Thyroid gland (tissue), 4 donors: ENCODE measurements at places on chromosomes 16 and 17.

DNA sequence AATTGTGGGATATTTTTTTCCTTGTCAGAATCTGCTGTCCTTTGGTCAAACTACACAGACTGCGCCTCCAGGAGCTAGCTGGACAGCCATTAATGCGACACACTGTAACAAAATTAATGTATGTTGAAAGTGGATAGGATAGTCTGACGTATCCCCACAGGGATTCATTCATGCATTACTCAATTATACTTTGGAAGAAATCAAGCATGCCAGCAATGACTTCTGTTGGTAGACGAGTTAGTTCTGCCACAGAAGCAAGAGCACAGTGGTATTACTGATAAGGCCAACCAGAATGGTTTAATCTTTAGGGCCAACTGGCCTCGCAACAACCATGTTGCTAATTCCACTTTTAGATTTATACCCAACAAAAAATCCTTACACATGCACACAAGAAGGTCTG lies 106.4 kb upstream of the TOB1 start:
- no peak for DNase-seq

GRCh38 chr17:67246653-67247415 lies 1.8 kb upstream of the HELZ start:
- DNase-seq: peak; percentile 87

DNA sequence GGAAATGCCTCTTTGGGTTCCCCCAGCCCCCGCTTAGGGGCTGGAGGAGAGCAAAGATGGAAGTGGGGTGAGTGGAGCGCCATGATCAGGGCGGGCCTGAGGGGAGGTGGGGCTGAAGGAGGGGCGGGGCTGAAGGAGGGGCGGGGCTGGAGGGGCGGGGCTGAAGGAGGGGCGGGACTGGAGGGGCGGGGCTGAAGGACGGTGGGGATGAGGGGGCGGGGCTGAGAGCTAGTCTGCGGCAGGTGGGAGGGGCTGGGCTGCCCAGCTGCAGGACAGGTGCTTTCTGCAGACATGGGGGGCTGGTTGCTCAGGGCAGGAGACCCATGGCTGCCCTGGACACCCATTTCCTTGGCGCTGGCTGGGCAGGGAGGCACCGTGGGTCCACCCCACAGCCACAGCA lies 39.1 kb upstream of the PABPN1L start:
- DNase-seq: no peak

GRCh38 chr17:77884019-77884418 lies 74.5 kb upstream of the TNRC6C start:
- no peak for DNase-seq

DNA sequence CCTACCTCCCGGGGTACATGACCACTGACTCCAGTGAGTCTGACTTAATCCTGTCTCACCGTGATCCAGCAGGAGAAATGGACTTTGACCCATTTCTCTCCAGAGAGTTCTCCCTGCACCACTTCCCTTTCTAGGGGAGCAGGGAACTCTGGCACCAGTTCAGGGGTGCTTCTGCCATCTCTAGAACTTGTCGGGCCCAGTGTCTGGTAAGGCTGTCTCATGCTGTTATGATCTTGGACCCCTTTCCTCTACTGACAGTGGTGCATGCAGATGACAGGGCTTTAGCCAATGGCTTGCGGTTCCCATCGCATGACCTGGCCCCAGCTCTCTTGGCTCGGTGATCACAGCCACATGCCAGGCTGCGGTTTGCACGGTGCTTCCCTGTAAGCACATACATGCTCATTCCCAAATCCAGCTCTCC lies 62.0 kb downstream of the SLC39A11 start:
- DNase-seq: no peak

GRCh38 chr17:5719976-5720375 lies 135.7 kb upstream of the NLRP1 start:
- DNase-seq: no peak

GRCh38 chr17:82015311-82015971 lies 7.2 kb downstream of the CENPX start:
- no peak for DNase-seq

DNA sequence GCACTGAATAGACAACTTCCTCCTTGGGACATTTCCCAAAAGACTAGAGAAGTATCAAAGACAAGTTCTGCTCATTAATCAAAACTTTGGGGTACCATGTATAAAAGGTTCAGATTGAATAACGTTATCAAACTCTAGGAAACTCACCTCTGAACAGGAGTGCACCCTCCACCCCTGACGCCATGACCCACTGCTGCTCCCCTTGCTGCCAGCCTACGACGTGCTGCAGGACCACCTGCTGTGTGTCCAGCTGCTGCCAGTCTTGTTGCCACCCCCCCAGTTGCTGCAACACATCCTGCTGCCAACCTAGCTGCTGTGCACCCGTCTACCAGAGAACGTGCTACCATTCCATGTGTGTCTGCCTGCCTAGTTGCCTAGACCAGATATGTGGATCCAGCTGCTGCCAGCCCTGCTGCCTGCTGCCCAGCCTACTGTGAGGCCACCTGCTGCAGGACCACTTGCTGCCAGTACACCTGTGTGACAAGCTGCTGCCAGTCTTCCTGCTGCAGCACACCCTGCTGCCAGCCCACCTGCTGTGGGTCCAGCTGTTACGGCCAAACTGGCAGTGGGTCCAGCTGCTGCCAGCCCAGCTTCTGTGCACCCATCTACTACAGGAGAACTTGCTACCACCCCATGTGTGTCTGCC lies 13.8 kb upstream of the KRTAP9-2 start:
- DNase-seq: no peak

GRCh38 chr17:46940692-46941404 lies 17.9 kb downstream of the GOSR2 start:
- peak; percentile 66 for DNase-seq

GRCh38 chr16:22165508-22166285 lies 3.4 kb downstream of the SDR42E2 start:
- DNase-seq: no peak

DNA sequence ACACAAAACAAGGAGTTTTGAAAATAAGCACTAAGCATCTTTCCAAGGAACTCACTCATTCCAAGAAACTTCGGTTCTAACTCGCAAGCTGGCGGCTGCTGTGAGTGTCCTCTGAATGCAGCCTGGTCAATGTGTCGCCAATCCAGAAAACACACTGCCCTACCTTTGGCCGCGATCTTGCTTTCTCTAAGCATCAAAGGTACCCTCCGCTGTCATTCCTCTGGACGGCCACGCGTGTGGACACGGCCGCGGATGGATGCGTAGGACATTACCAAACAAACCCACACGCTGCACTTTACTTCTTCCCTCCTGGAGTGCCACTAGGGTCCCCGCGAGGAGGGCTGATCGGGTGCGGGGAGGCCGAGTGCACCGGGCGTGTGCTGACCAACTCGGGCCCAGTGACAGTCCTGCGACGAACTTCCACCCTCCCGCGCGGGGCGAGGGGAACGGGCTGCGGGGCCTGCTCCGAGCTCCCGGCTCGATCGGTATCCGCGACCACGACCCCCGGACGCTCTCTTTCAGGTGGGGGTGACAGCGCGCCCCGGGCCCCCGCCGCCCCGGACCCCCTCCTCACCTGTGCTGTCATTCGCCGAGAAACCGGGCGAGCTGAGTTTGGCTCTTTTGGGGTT lies 1.1 kb downstream of the CREBBP start:
- peak; percentile 53 for DNase-seq

GRCh38 chr16:85582229-85582991 lies 30.7 kb upstream of the GSE1 start:
- DNase-seq: peak; percentile 71

DNA sequence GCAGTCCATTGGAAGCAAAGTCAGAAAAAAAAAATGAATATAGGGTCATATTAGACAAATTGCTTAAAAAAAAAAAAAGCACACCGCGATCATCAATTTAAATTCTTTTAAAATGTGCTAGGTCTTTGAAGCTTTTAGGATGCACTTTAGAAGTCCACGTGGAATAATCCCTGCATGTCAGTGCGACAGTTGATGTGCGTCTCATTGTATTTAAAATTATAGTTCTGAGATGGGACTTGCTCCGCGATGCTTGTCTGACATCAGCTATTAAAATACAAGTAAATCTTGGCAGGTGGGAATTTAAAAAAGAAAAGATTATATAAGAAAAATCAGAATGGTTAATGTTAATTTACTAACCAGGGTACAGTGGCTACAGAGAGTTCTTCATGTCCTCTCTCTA lies 105.2 kb downstream of the RBFOX1 start:
- no peak for DNase-seq

DNA sequence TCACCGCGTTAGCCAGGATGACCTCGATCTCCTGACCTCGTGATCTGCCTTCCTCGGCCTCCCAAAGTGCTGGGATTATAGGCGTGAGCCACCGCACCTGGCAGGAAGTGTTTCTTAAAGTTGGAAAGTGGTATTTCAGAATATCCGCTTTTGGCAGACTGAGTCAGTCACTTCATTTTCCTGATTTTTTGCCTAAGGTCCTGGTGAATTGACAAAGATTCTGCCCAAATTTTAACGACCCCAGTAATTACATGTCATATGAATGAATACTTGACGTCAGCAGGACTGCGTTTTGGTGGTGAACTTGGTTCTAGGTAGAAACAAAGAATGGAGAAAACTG lies 4.5 kb upstream of the BRCA1 start:
- no peak for DNase-seq

DNA sequence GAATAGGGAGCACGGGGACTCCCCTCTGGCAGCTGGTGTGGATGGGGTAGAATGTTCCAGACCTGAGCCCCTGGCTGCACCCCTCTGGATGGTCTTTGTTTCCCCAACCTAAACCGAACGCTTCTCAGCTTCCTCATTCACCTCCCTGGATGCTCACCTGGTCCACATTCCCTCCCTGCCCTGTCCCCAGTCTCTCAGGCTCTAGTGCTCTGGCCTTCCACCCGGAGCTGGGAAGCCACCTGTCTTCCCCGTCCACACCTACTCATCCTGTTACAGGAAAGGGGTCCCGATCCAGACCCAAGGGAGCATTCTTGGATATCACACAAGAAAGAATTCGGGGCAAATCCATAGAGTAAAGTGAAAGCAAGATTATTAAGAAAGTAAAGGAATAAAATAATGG lies 73.5 kb downstream of the CYLD start:
- DNase-seq: no peak

DNA sequence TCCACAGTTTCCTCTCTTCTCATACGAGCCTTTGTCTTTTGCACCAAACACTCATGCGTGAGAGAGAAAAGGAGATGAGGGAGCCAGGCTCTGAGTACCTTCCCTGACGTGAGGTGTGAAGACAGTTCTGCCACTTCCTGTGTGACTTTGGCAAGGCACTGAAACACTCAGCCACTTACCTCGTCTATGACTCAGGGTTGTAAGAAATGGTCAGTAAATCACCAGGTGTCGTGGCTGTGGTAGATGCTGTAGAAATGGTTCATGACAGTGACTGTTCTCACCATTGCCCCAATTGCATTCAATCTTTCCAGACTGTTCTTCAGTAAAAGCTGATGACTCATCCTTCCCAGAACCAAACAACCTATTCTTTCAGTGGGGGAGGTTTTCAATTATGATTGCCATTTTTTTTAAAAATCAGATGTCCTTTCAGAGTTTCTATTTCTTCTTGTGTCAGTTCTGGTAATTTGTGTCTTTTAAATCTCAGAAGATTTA lies 49.2 kb upstream of the CBFA2T3 start:
- DNase-seq: no peak

GRCh38 chr17:499951-500461 lies 147.4 kb upstream of the RPH3AL start:
- no peak for DNase-seq

GRCh38 chr17:64718058-64718457 lies 56.0 kb upstream of the SMURF2 start:
- DNase-seq: peak; percentile 74

GRCh38 chr17:67221062-67221998 lies 23.7 kb downstream of the HELZ start:
- DNase-seq: peak; percentile 47

DNA sequence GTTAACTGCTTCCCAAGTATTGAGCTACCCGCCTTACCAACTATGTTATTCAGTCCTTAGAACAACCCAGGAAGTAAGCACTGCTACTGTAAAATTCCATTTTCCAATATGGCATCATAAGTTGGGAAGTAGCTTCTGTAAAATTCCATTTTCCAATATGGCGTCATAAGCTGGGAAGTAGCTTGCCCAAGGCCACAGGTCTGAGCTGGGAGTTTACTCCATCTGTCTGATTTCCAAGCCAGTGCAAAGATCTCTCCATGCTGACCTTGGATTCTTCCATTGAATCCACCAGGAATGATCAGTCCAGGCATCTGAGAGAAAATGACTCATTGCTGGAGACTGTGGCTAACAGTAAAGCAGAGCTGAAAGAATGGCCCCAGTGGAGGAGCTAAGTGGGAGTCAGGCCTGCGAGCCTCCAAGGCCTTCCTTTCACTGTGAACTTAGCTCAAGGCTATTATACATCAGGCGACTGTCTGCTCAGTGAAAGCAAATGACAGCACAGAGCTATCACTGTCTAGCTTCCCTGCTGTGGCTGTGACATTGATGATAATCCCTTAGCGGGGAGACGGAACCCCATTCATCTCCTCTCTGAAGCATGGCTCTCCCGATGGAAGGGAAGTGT lies 430.4 kb downstream of the HAPSTR1 start:
- no peak for DNase-seq

DNA sequence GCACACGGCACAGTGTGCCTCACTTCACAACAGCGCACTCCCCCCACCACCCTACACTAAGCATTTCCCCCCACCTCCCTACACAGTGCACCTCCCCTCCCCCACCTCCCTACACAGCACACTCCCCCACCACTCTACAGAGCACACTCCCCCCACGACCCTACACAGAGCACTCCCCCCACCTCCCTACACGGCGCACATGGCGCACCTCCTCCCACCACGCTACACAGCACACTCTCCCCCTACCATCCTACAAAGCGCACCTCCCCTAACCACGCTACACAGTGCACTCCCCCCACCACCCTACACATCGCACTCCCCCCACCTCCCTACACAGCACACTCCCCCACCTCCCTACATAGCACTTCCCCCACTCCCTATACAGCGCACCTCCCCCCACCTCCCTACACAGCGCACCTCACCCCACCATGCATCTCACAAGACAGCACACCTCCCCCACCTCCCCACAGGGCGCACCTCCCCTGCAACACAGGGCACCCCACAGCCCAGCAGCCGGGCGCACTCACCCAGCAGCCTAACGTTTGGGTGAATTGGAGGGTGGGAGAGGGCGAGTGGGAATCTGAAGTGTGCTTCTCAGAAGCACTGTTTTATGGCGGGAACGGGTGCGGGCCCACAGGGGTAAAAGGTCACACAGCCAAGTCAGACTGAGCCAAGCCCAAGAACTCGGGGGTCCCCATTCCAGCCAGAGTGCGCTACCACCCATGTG lies 10.3 kb downstream of the KNOP1 start:
- DNase-seq: no peak

- peak; percentile 90 for DNase-seq
Measured at GRCh38 chr16:84520725-84521496, 16.5 kb upstream of the MEAK7 start.

- DNase-seq: no peak
Measured at GRCh38 chr17:74316220-74316619, 9.8 kb upstream of the KIF19 start.

DNA sequence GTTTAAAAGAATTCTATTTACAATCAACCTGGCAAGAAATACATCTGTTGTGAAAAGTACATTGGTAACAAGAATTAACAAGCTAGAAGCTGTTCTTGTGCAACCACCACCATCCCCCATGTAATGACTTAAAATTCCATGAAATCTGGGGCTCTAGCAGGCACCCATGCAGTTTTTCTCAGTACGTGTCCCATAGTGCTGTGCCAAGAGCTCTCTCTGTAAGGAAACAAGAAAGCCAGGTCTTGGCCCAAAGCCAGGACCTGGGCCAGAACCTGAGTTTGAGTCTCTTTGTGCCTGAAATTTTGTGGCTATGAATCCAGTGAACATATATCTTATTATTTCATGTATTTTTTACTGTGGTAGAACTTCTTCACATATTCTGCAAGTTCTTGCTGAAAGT lies 46.6 kb downstream of the NUP93 start:
- DNase-seq: peak; percentile 81

GRCh38 chr17:63838631-63839171 lies 3.8 kb downstream of the SMARCD2 start:
- DNase-seq: peak; percentile 96
